Stimulated activated CD4-positive, alpha-beta T cell treated with anti-CD3 and anti-CD28 coated beads, TNF-alpha, amount 100 ng/mL, for 48 hours (primary cell): ENCODE measurements at places on chromosomes 7 and 10.

DNA sequence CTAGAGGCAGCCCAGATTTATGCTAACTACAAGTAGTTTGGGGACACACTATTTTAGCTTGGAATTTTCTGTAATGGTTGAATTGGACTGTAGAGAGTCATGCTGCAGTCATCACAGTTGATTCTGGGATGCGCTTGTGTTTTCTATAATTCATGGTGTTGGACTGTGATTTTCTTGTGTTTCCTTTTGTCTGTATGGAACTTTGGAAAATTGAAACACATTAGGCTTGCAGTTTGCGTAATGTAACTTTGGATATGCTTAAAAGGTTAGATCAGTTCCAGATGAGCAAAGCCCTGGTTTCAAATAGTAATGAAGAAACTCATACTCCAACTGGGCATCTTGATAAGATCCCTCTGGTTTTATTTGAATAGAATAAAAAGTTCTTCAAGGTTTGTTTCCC lies 502.2 kb downstream of the ARL4A start:
- DNase-seq: no peak

- no peak for DNase-seq
These were observed 23.2 kb downstream of the KPNA7 start for GRCh38 chr7:99184532-99185218.

GRCh38 chr7:102451371-102452054 lies 13.2 kb downstream of the ALKBH4 start:
- DNase-seq: no peak

DNA sequence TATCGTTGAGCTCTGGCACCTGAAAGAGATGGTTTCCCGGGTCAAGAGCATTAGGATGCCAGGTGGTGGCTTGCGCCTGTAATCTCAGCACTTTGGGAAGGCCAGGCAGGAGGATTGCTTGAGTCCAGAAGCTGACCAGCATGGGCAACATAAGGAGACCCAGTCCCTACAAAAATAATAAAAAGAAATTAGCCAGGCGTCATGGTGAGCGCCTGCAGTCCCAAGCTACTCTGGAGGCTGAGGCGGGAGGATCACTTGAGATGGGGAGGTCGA lies 6.1 kb upstream of the KCP start:
- DNase-seq: no peak

DNA sequence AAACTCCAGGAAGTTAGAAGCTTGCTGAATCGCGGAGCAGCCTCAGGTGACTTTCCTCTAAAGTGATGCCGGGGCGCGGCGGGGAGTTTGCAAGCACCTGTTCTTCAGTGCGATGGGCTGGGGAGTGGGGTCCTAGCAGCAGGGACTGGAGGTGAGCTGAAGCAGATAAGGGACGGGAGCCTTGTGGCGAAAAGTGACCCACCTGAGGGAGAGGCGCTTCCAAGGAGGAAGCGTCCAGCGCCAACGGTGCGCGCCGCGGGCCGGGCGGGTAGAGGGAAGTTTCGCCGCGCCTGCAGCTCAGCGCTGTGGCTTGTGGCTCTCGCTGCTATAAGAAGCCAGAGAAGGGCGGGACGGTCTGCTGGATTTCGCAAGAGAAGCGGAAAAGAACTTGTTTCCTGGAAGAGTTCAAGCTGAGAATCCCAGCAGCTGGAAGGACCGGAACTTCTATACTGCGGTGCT lies at the start of gene STEAP4:
TSS of gene STEAP4 (minus strand) at position 305 of the 459 bp plus-strand sequence. CDS start 22,625 bp downstream, outside the sequence.
- no peak for DNase-seq

- no peak for DNase-seq
These were observed 97.6 kb downstream of the PRPF18 start for GRCh38 chr10:13684252-13684791.

DNA sequence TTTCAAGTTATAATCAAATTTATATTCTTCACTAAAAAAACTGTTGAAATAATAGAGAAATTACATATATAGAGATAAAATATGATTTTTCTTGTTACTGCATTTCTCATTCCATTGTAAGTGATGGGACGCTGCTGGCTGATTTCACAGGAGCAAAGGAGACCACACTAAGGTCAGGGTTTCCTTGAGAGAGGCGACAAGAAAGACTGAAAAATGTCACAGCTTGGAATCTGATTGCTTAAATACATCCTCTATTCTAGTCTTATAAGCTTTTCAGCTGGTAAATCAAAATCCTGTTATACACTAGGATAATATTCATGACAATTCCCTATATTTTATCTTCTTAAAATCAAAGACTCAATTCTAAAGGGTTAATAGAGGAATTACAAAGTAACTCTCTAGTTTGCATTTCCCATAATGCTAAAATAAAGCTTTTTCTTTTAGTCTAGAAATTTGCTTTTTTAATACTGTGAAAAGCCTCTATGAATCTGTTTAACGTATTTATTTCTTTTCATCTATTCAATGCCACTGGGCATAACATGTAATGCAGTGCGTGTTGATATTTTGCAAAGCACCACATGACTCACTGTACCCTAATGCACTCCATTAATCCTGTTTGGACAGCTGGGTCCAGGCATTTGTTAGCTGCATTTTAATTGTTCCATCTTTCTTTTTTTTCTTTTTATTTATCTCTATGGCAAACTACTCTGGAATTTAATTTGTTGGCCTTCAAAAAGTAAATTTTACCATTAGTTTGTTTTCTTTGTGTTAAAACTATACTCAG lies 81.7 kb downstream of the RNF32 start:
- DNase-seq: no peak

GRCh38 chr7:149261316-149261828 lies 624 bp upstream of the ZNF783 start:
- DNase-seq: no peak

- DNase-seq: no peak
These were observed 13.9 kb upstream of the PSAP start for GRCh38 chr10:71864911-71865361.

GRCh38 chr7:143900230-143900766 lies 1.7 kb downstream of the TCAF1 start:
- DNase-seq: no peak

GRCh38 chr7:94039368-94040035 lies 35.3 kb upstream of the BET1 start:
- no peak for DNase-seq

GRCh38 chr10:120313715-120314114 lies 143.3 kb upstream of the PLPP4 start:
- DNase-seq: no peak
